Iris pigment epithelial cell (primary cell): ENCODE measurements at places on chromosomes 7 and 10.

GRCh38 chr10:3712707-3713106, 72.3 kb downstream of the KLF6 start:
- no peak for DNase-seq

DNA sequence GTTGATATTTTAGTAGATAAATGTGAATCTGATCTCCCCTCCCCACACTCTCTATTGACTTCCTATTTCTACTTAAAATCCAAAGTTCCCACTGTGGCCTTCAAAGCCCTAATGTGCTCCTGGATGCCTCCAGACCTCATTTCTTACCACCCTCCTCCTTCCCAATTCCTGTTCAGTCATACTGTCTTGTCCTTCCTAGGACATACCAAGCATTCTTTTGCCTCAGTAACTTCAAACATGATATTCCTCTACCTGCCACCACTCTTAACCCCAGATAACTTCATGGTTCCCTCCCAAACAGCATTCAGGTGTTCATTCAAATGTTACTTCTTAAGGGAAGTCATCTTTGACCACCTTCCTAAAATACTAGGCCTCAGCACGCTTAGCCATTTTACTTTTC, 34.2 kb upstream of the FAM221A start:
- DNase-seq = no peak

GRCh38 chr7:39271402-39271801, 293.7 kb downstream of the POU6F2 start:
- DNase-seq = peak; percentile 12

DNA sequence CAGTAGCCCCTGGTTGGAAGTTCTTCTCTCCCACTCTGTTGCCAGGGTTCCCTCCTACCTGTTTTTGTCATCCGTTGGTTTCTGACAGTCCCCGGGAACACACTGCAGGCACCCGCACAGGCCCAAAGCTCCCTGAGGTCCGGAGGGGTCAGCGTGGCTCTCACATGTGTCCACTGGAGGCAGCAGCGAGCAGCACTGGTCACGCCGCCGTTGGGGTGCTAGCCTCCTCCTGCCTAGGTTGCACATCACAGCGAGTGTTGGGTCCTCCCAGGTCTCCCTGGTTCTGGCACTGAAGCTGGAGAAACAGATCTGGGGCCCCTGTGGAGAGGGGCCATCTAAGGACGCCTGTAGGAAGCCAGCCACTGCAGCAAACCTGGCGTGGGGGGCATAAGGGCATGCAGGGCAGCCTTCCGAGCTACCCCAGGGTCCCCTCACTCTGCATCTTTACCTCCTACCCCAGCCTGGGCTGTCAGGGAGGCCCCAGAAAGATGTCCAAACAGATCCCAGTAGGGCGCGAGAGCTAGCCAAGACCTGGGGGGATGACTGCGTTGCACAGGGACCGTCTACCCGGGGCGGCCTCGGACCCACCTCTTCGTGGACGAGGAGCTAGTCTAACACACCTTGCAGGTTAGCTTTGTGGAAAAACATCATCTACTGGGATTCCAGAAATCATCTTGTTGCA, 28.9 kb downstream of the LRRC27 start:
- no peak for DNase-seq

GRCh38 chr7:80450621-80451308, 61.1 kb downstream of the GNAT3 start:
- peak; percentile 90 for DNase-seq

DNA sequence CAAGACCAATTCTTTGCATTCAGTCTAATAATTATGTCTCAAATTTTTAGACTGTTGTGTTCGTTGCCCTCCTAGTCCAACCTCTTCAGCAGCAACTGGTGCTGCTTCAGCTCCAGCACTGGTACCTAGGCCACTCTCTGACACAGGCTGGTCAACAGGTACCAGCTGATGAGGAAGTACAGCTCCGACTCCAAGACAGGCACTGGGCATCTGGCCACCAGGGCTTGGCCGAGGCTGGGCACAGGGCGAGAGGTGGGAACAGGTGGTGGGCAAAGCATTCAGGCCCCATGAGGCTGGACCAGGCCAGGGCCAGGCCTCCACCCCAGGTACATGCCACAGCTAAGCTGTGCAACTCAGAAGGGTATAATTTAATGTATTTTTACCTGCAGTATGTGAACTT, 151.5 kb upstream of the AGR3 start:
- no peak for DNase-seq

DNA sequence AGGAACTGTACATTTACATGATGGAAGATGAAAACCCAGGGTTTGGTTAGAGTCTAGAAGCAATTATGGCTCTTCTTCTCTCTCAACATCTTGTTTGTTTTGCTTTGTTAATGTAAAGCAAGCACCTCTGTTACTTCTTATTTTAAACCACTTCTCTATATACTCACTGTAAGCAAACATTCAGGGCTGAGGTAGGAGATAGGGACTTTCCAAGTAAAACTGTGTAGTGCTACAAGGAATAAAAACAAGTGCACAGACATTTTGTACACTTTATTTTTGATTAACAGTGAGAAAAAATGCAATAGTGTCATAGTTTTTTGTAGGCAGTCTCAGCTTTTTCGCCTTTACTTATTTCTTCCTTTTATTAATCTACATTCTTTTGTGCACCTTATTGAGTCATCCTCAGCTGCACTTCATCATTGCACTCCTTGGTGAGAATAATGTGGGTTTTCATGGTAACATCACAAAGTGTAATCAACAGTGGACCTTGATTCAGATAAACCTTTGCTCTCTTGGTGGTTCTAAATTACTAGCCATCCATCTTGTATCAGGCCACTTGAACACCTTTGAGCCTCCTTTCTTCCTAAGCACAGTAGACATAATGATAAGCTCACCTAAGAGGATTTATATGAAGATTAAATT, 52.9 kb downstream of the ELMO1 start:
- DNase-seq = no peak

GRCh38 chr7:72170475-72170874, 241.7 kb downstream of the CALN1 start:
- DNase-seq = no peak

- no peak for DNase-seq
Measured at GRCh38 chr7:38870147-38870546, 38.8 kb downstream of the VPS41 start.

DNA sequence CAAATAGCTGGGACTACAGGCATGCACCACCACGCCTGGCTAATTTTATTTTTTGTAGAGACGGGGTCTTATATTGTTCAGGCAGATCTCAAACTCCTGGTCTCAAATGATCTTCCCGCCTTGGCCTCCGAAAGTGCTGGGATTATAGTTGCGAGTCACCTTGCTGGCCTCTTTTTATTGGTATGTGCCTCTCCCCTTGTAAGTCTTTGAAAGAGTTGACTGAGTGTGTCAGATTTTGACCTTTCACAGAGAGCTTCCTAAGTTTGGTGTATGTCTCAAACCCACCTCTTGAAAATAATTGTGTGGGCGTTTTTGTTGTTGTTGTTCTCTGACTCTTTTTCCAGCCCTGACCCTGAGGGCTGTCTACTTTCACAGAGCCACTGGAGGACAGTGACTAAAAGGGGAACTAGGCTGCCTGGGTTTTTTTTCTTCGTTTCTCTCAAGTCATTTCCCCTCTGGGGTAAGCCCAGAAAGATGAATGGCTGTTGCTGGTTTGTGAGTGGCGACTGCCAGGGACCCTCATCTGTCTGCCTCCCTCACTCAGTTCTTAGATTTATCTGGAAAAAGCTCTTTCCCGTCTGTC, 262.8 kb downstream of the ZEB1 start:
- DNase-seq = no peak

DNA sequence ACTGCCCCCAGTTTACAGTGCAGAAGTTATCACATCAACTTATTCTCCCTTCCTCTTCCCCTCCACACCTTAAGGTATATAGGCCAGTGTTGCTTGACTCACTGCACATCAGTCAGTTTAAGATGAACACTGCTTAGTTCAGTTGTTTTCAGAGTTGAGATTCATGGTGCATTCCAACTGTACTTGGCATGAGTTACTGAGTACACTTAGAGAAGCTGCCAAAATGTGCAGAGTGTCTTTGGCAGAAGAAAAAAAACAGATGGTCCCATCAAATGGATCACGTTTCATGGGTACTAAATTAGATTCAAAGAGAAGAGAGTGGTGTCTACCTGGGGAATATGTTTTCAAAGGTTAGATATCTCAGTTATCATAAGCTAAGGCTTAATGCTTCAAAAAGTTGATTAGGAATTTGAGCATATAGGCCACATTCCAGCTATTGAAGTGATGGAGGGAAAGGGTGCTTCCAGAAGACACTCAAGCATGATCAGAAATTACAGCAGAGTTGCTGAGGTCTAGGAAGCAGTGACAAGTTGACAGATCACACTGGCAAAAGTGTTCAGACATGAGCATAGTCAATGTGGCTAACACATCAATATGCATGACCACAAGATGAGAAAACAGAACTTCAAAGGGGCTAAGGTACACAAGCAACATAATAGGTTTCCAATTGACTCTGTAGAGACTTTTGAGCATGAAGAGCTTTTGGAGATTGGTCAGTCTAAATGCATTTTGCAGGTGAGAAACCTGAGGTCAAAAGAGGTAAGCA, 579.2 kb upstream of the CELF2 start:
- DNase-seq = no peak

DNA sequence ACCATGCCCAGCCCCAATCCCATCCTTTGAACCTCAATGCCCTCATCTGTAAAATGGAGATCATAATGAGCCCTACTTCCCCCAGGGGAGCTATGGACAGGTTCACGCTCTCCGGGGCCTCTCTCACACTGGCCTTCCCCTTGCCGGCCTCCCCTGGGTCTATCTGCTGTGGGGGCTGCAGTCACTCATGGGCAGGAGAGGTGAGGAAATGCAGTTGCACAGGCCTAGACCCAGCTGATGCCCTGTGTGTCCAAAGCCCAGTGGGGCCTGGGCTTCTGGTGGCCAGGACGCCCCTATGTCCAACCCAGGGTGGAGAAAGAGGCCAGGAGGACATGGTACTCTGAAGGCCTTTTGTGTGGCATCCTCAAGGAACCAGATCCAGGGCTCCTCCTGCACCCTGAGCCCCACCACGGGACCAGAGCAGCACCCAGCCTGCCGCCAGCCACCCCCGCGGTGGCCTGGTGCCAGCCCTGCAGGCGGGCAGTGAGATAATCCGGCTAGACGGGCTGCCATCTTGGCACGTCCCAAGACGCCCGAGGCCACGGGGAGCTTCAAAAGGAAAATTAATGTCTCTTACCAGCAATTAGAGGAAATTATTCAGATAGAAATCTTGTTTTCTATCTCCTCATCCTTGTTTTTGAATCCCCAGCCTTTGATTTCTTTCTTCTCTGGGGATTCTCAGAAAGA, 39.0 kb downstream of the MYL10 start:
- no peak for DNase-seq

DNA sequence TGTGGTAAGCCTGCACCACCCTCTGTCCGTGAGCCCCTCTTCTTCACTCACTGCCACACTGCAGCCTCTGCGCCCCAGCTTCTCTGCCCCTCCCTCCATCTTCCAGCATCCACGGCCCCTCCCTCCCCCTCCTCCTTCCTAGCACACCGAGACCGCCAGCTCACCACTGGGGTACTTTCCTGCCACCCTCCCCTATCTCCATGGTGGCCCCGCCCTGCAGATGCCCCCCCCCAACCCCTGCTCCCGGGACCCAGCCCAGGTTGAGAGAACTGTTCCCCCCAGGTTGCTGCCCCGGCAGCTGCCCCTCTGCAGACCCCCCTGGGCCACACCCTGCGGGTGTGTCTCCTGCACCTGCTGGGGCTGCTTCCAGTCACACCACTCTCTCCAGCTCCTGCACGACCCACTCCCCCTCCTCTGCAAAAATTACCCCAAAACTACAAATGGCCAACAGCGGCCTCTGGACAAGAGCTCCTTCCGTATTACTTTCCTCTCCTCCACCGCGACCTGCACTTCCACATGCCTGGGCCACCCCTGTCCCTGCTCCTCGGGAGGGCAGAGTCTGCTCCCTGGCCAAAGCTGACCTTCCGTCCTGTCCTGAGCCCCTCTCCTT, 209.2 kb upstream of the PPP2R2D start:
- DNase-seq = no peak

DNA sequence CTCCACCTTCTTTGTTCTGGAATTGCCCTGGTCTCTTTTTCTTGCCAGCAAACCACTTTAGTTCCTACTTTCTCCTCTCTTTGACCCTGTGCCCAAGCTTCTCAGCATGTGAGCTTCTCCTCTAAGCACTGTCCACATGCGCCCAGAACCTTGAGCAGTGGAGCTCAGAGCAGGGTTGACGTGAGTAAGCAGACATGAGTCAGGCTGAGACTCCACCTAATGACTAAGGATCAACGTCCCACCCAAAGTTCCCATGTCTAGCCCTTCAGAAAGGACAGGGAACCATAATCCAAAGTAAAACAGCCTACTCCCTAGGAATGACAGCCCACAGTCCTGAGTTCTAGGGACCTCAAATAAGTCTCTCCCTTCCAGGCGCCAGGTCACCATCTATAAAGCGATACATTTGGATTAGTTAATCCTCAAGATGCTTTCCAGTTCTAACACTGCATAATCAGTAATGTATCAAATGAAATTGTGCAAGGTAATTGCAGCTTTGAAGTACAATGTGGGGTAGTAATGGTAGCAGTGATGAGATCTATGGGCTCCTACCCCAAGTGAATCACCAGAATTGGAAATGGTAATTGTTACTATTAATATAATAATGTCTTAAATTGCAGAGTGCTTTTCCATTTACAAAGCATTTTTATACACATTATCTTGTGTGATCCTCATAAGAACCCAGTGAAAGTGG, 44.5 kb downstream of the KCNMA1 start:
- peak; percentile 93 for DNase-seq

GRCh38 chr10:78461333-78461732, 427.7 kb downstream of the RPS24 start:
- DNase-seq = no peak

GRCh38 chr7:50528266-50529092, 36.7 kb downstream of the DDC start:
- DNase-seq = no peak

- DNase-seq = peak; percentile 63
Measured at GRCh38 chr7:135147341-135147898, 452 bp upstream of the TMEM140 start.

- DNase-seq = peak; percentile 76
Measured at GRCh38 chr10:60942788-60943315, 1.1 kb downstream of the RHOBTB1 start.

DNA sequence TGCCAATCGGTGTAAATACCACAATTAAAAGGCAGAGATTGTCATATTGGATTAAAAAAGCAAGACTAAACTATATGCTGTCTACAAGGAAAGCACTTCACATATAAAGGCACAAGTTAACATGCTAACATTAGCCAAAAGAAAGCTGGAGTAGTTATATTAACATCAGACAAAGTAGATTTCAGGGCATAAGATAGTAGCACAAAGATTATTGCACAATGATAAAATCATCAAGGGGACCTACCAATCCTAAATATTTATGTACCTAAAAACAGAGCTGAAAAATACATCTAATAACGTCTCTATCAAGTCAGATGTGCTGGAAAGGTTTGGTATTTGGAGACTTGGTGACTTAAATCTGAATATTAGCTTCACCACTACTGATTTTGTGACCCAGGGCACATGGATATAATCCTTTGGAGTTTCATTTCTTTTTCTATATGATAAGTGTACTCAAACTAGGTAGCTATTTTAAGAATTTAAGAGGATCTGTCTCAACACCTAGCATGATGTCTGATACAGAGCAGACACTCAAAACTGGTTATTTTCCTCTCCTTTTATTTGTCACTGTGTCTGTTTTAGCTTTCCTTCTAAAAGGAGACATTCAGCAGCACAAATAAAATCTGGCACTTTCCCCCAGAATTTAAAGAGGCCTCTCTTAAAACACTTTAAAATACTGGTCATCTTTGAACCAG, 156.5 kb downstream of the DOCK4 start:
- DNase-seq = no peak
